Suppressor macrophage (primary cell): ENCODE measurements at places on chromosomes 7 and 10.
A peak's percentile ranks its signal among the peaks of the same experiment; 100 is the strongest.

DNA sequence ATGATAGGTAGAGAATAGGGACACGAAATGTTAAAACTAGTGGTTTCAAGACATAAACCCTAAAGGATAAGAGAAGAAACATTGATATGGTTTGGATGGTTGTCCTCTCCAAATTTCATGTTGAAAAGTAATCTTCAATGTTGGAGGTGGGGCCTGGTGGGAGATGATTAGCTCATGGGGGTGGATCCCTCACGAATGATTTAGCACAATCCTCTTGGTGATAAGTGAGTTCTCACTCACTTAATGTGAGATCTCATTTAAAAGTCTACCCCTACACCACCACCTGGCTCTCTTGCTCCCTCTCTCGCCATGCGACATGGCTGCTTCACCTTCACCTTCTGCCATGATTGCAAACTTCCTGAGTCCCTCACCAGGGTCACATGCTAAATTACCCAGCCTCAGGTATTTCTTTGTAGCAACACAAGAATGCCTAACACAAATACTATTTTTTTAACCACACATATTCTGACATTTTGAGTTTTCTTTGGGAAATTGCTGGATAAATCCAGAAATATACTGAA is 242.4 kb upstream of the PHF14 start:
- no peak for DNase-seq

- DNase-seq = no peak
Observed at GRCh38 chr7:92788559-92789183, 47.7 kb downstream of the CDK6 start.

DNA sequence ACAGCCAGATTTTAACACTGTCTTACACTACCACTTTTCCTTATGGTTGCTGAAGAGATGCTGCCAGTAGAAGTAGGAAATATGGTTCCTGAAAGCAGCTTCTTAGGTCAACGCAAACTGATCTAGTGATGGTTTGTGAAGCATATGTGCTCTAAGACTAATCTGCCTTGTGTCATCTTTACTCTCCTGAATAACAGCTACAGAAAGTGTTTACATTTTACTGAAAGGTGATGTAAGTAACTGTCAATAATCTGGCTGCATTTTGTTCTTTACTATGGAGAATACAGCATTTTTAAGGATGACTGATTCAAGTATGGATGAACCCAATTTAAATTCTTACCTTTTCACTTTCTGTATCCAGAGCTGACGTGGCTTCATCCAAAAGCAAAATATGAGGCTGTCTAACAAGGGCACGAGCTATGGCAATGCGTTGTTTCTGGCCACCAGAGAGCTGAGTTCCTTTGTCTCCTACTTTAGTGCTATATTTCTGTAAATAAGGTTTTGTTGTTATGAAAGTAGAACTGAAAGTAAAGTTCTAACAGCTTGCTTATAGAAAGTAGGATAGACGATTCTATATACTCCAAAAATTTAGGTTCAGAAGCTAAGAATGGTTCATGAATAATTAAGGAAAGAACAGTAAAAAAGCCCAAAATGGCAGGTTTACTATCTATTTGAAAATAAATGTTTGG is 30.2 kb upstream of the ABCB4 start:
- DNase-seq = no peak

- DNase-seq = no peak
Observed at GRCh38 chr10:86733260-86733671, 23.2 kb upstream of the BMPR1A start.

- no peak for DNase-seq
Observed at GRCh38 chr7:24854866-24855265, 97.6 kb upstream of the GSDME start.

DNA sequence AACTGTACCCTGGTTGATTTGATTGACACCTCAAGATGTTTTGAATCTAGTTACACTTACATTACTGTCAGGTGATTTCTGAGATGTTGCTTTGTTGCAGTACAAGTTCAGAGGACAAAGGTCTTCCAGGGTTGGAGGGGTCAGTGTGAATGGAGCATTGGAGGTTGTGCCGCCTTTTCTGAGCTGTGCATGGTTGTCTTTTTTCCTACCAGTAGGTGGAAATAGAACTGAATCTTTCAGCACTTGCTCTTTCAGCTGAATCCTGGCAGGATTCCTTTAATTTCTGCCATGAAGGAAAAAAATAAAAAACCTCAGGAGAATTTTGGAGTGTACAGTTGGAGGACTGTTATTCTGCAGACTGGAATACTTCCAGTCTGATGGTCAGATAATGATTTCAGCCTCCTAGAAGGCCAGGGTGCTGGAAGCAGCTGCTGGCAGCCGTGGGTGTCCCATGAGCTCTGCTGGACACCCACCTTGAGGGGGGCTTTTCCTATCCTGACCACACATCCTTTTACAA is 82.7 kb downstream of the PLCE1 start:
- no peak for DNase-seq

- no peak for DNase-seq
Observed at GRCh38 chr10:89553064-89553734, 17.8 kb upstream of the SLC16A12 start.

DNA sequence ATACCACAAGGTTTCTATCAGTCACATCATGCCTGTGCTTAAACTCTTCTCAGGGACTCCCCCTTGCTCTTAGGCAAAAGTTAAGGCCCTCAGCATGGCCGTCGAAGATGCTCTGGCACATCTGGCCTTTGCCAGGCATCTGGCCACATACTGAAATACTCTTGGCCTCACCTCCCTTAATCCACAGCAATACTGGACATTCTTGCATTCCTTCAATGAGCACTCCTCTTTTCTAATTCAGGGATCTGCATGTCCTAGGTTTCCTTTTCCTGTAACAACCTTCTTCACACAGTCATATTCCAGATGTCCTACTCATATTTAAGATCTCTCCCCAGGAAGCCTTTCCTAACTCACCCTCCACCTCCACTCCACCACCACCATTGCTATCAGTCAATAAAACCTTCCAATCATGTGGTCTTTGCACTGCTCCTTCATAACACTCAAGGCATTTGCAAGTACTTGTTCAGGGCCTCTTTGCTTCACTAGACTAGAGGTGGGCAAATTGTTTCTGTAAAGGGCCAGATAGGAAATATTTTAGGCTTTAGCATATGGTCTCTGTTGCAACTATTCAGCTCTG is 216.6 kb downstream of the KCNMA1 start:
- DNase-seq = no peak

- peak; percentile 79 for DNase-seq
Observed at GRCh38 chr7:14457568-14458453, 444.7 kb downstream of the DGKB start.

- no peak for DNase-seq
Observed at GRCh38 chr10:30447125-30447799, 13.3 kb downstream of the MAP3K8 start.

- DNase-seq = no peak
Observed at GRCh38 chr7:35246819-35247218, 7.1 kb downstream of the TBX20 start.

GRCh38 chr10:122327237-122328206 is 47.0 kb upstream of the PLEKHA1 start:
- DNase-seq = no peak

GRCh38 chr7:91050677-91051076 is 213.6 kb upstream of the FZD1 start:
- DNase-seq = peak; percentile 59

DNA sequence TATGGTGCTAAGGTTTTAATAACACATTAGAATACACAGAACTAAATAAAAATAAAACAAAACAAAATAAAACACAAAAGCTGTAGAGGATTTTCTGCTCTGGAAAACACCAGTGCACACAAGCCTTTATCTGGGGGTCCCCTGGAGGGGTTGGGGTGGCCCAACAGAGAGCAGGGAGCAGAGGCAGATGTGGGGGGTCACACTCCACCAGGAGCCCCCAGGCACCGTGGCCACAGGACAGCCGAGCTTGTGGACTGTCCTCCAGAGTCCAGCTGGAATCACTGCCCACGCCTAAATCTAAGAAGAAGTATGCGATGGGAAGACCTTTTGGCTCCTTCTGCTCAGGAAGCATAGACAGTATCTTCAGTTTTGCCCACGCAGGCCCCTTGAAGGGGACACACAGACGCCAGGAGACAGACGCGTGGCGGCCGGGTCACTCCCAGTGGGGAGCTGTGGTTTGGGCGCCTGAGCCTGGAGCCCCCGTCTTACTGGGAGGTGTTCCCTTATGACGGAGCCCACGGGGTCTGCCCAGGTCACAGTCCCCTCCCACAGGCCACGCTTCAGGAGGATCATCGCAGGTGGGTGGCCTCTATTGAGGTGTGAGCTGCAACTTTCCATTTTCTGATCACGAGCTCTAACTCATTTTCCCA is 595.0 kb downstream of the PTPRN2 start:
- no peak for DNase-seq

GRCh38 chr10:102783568-102783967 is 39.8 kb downstream of the WBP1L start:
- DNase-seq = peak; percentile 48

DNA sequence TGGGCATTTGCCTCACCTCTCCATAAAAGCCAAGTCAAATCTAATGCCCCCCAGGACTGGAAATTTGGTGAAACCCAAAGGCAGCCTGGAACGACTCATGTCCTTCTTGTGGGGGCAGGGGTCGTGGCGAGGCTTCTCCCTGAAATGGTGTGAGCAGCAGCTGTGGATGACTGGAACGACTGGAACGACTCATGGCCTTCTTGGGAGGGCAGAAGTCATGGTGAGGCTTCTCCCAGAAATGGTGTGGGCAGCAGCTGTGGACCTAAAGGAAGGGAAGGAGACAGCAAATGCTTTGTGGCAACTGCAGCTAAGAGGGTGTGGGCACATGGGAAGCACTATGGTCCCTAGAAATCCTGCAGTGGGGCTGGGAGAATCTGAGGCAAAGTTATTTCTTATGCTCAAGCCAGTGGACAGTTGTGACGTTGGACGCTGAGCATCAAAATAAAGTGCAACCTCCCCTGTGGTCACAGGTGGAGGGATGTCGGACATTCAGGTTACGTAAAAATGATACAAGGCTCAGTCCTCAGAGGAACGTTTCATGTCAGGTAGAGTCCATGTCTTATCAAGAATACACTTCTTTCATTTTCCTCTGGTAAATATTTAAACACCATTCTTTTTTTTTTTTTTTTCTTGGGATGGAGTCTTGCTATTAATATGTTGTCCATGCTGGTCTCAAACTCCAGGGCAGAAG is 107.0 kb upstream of the KIF5B start:
- DNase-seq = peak; percentile 31

DNA sequence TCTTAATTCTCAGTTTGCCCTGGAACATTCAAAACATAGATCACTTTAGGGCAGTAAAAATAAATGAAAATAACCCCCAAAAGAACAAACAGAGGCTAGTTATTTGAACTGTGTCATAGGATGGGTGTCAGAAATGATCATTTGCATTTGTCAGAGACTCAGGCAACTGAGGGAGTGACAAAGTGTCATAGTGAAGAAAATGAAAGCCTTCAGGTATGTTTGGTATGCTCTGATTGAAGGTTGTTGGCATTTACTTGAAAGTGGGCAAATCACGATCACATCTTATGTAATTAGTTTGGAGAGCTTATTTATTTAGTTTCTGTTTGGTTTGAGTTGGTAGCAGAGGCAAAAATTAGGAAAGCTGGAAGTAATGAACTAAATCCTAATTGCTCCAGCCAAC is 880.9 kb downstream of the ANKRD7 start:
- no peak for DNase-seq

DNA sequence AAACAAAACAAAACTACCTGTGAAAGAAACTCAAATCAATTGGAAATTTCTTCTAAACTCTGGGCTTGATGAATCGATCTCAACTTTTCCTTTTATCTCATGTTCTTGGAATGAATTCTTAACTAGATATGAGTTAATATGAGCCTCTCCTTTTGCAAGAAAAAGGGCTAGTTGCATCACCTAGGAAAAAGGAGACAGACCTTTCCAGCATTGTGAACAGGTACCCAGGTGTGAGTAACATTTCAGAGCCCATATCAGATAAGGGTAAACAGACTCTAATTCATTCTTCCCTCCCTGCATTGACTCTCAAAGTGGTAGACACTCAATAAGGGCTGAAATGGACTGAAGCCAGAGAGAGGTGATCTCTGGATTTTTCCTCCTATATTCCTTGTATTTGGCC is 103.8 kb upstream of the AGR3 start:
- DNase-seq = no peak

- no peak for DNase-seq
Observed at GRCh38 chr7:127715272-127715671, 63.3 kb downstream of the SND1 start.

- no peak for DNase-seq
Observed at GRCh38 chr7:56222866-56223265, 106.6 kb upstream of the NUPR2 start.

DNA sequence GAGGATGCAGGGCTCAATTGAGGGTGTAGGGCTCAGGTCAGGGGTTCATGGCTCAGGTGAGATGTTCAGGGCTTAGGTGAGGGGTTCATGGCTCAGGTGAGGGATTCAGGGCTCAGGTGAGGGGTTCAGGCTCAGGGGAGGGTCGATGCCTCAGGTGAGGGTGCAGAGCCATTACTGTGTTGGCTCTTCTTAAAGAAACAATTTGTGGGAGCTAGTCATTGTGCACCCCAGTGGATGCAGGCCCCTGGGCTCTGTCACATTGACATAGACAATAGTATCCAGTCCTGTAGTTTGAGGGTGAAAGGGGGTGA is 86.7 kb downstream of the ADCY1 start:
- DNase-seq = no peak
